ENCODE measurements at places on chromosomes 4 and X. TPM values are rescaled to one million over a fixed set of nuclear protein-coding genes. Genes with fewer than 3 reads are reported as not detected.

MAGEB1 gene
- total RNA-seq = 15.6 TPM

DDIT4L gene
- total RNA-seq = 7.3 TPM

CSAG3 gene
- total RNA-seq = not detected

- H3K4me3 ChIP-seq = no peak overlapping the region
- no peaks in the 10 kb centered on the region for H3K36me3 ChIP-seq
- no peaks in the 10 kb centered on the region for H3K27me3 ChIP-seq
- no peak overlapping the region for H3K27ac ChIP-seq
- H3K4me1 ChIP-seq = no peaks in the 10 kb centered on the region
These were observed 4.9 kb upstream of the PCGF3 start for GRCh38 chr4:700587-701264.

DNA sequence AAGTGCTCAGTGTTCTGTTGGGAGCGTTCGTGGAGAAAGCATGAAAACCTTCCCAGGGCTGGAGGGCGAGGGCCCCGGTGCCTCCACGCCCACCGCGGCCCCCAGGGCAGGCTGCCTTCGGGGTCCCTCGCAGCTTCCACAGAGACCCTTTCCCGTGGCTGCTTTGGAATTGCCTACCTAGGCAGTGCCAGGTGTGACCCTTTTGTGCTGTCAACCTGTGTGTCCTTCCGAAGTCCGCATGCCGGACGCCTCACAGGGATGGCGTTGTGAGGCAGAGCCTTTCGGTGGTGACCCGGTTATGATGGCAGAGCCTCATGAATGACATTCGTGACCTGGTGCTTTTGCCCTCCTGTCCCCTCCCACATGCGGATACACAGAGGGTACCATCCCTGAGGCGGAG lies 17.4 kb downstream of the TMEM175 start:
- no peaks in the 10 kb centered on the region for H3K27me3 ChIP-seq
- no peak overlapping the region for H3K27ac ChIP-seq
- no peaks in the 10 kb centered on the region for H3K36me3 ChIP-seq
- no peak for DNase-seq
- no peak overlapping the region for H3K4me3 ChIP-seq
- H3K4me1 ChIP-seq = no peaks in the 10 kb centered on the region

DNA sequence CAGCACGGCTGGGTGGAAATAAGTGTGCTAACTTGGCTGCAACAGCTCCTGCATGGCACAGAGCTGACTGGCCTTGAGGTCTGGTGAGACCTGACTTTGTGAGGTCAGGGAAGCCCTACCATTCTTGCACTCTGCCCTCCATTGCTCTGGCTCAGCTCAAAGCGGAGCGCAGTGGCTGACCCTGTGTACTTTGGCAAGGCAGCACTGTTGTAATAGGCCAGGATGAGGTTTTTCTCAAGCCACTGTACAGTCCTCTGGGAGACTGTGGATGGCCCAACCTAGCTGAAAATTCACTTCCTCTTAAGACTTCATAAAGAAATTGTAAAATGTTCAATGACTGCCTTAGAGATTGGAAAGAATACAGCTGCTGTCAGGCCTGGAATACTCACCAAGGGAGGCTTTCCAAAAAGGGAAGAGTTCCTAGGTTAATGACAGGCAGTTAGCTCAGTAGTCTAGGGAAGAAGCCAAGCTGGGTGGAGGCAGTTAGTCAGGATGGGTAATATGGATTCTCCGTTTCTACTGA lies 129.8 kb downstream of the GUCY2F start:
- H3K4me3 ChIP-seq = no peak overlapping the region
- no peak overlapping the region for H3K27ac ChIP-seq
- H3K4me1 ChIP-seq = no peaks in the 10 kb centered on the region
- H3K36me3 ChIP-seq = no peaks in the 10 kb centered on the region

DNA sequence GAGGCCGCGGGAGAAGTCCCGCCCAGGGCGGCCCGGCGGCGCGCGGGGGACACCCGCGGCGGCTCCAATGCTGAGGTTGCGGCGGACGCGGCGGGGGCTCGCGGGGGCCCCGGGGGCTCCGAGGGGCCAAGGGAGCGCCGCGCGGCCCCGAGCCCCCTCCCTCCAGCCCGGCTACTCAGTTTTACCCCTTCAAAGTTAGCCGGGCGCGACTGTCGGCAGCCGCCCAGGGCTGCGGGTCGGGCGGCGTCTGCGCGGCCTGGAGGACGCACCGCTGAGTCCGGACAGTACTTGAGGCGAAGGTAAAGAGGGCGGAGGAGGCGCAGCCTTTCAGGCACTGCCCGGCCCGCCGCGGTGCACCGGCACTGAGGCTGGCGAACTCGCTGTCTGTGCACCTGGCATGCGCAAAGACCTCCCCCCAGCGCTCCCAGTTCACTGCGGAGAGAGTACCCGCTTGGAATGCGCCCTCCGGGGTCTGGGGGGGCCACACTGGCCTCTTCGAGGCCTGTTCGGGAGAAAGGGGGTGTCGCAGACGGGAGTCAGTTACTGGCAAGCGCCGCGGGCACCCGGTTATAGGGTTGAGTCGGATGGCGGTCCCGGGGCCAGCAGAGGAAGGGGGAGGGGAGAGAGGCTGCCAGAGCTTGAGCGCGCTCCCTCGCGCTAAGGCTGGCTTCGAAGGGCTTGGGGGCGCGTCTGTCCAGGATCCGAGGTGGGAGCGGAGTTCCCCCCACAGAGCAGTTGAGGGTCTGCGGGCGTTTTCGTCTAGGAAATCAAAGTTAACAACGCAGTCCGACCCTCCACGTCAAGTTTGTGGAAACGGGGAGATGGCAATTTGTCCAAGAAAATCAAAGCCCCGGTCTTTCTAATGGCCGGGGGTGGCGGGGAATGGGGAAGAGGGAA lies 1.1 kb downstream of the PCDH19 start:
- no peaks in the 10 kb centered on the region for H3K36me3 ChIP-seq
- DNase-seq = no peak
- no peak overlapping the region for H3K27ac ChIP-seq
- H3K27me3 ChIP-seq = no peaks in the 10 kb centered on the region
- H3K4me1 ChIP-seq = no peaks in the 10 kb centered on the region
- H3K4me3 ChIP-seq = peak overlapping the region; percentile 36
